Lung (tissue), 17 donors: ENCODE measurements at places on chromosomes 16 and 17.

DNA sequence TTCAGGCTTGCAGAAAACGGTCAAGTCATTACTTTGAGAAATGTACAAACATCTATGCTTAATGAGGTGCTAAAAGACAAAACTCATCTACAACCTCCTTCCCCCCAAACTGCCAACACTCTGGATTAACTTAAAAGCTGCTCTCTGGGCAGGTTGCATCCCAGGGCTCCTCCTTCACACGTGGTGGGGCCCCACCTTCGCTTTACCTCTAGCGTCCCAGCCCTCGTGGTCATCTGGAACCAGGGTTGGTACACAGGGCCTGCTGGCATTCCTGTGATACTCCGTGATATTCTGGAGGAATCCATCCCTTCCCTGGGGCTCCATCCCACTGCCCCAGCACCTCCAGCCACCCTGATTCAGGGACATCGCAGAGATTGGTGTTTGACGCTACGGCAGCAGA, 4.8 kb downstream of the METRNL start:
- no peak for DNase-seq

DNA sequence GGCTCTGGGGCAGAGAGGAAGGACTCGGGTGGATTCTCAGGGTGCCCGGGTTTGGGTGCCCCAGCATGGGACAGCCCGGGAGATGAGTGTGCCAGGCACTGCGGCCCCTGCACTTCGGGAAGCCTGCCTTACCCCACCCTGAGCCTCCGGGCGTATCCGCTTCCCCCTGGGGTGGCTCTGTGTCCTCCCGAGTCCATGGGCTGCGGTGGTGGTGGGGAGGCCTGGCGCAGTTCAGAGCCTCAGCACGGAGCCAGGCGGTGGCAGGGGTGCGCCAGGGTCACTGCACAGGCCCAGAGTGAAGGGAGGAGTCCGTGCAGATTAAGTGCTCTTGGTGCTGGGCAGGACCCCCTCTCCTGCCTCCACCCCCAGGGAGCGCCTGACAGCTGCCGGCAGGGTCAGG, 20.7 kb downstream of the MYBBP1A start:
- no peak for DNase-seq

DNA sequence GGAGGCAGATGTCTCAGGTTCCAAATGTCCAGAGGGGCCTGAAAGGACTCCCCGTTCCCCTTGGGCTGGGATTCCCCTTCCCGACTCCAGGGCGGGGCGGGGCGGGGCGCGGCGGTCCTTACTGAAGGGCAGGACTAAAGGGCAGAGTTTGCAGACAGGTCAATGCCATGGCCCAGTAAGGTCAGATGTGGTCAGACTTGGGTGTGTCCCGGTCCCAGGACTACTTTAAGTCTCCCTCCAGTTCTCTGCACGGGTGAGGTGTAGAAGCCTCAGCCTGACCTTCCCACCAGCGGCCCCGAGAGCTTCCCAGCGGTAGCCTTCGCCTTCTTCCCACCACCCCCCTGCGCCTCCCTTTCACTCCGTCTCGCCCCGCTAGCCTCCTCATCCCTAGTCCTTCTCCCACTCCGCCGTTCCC, 532 bp downstream of the KDM6B start:
- no peak for DNase-seq

DNA sequence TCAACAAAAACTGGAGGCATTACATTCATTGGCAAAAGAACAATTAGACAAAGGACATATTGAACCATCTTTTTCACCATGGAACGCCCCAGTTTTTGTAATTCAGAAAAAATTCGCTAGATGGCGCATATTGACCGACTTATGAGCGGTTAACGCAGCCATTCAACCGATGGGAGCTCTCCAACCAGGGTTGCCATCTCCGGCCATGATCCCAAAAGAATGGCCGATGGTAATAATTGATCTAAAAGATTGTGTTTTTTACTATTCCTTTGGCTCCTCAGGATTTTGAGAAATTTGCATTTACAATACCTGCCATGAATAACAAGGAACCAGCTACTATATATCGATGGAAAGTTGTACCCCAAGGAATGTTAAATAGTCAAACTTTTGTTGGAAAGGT, 21.4 kb downstream of the ALOX15B start:
- peak; percentile 55 for DNase-seq

DNA sequence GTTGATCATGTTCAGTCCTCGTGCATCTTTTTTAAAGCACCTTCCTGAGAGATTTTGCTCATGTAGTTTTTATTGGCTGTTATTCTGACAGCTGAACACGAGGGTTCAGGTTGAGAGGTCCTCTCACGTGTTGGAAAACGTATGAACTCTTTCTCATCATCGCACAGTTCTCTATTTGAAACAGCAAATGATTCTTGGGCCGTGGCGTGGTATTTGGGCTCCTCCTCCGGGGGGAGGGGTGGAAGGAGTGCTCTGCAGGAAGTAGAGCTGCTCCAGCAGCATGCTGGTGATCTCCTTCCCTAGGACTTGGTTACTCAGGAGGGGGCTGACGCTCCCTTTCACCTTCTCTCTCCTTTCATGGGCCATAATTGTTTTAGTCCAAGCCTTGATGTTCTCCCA, 70.4 kb downstream of the KSR1 start:
- peak; percentile 79 for DNase-seq

DNA sequence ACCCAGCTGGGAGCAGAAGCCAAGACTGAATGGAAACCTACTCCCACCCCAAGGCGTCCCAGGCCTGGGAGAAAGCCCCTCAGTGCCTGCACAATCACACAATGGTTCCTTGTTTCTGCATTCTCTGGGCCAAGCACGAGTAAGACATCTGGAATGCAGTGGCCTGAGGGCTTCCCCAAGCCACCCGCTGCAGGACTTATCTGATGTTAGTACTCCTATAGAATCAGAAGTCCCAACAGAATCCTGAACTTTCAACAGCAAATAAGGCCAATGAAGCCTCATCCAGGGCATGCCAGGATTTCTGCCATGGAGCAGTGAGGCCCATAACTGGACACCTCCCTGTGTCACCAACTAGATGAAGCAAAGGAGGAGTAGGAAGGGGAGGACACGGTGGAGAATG, 28.6 kb downstream of the MYO18A start:
- DNase-seq = no peak

DNA sequence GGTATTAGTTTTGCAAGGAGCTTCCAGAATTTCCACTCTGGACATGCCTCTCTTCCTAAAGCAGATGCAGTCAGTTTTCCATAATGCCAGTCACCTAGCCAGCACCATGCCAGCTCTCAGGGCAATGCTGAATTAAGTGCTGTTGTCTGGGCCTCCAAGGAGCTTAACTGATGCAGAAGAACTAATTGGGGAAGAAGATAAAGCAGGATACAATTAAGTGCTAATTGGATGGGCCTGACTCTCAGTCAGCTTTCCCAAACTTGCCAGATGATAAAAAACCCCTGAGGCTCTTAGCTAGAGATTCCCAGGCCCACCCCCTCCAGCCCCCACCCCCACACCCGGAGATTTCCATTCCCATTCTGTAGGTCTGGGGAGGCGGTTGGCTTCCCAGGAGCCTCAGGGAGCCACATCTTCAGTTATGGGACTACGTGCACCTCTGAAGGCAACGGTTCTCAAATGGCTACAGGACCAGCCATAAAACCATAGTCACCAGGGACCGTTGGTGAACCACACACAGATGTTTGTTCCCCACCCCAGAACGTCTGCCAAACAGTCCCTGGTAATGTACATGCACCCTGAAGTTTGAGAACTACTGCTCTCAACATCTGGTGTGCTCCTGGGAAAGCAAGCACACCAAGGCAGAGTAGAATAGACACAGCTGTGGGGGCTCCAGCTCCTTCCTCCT, 499.1 kb upstream of the CDH5 start:
- DNase-seq = no peak

DNA sequence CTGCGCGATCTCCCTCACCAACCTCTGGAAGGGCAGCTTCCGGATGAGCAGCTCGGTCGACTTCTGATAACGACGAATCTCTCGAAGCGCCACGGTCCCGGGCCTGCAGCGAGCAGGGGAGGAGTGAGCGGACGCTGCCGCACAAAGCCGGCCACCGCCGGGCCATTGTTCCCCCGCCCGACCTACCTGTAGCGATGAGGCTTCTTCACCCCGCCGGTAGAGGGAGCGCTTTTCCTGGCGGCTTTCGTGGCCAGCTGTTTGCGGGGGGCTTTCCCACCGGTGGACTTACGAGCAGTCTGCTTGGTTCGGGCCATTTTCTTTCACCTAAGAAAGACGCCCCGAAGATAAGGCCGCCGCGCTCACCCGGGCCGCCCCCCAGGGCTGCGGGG, 5.8 kb upstream of the UNK start:
- no peak for DNase-seq

DNA sequence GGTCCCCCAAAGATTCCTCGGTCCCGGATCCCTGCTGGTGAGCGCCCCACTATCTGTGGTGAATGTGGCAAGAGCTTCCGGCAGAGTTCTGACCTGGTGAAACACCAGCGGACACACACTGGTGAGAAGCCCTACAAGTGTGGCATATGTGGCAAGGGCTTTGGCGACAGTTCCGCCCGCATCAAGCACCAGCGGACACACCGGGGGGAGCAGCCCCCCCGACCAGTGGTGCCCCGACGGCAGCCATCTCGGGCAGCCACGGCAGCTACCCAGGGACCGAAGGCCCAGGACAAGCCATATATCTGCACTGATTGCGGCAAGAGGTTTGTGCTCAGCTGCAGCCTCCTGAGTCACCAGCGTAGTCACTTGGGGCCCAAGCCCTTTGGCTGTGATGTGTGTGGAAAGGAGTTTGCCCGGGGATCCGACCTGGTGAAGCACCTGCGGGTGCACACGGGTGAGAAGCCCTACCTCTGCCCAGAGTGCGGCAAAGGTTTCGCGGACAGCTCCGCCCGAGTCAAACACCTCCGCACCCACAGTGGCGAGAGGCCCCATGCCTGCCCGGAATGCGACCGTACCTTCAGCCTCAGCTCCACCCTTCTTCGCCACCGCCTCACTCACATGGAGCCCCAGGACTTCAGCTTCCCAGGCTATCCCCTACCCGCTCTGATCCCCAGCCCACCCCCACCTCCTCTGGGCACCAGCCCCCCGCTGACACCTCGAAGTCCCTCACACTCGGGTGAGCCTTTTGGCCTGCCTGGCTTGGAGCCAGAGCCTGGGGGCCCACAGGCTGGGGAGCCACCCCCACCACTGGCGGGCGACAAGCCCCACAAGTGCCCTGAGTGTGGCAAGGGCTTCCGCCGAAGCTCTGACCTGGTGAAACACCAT, 2.8 kb downstream of the ZNF48 start:
- DNase-seq = no peak
